PC-9 (cell line): ENCODE measurements at places on chromosomes 11 and 22. TPM values are rescaled to one million over a fixed set of nuclear protein-coding genes. Genes with fewer than 3 reads are reported as not detected.

Gene DDTL
- not detected in 2 replicates for total RNA-seq

Gene BTG4
- not detected in 2 replicates for total RNA-seq

Gene MLC1
- not detected in 2 replicates for total RNA-seq

Gene SLC25A45
- 9.5 and 9.8 TPM in 2 replicates for total RNA-seq

Gene OR52H1
- total RNA-seq: not detected in 2 replicates

Gene PACS1
- total RNA-seq: 100 and 102 TPM in 2 replicates

Gene C1QTNF6
- 72.2 and 85.9 TPM in 2 replicates for total RNA-seq

Gene ARHGEF17
- total RNA-seq: 56.9 and 62.1 TPM in 2 replicates

Gene OR56A1
- not detected in 2 replicates for total RNA-seq

Gene TBX10
- not detected in 2 replicates for total RNA-seq

Gene LZTR1
- total RNA-seq: 23.2 and 23.4 TPM in 2 replicates

Gene OR52E4
- total RNA-seq: not detected in 2 replicates

Gene ALKBH8
- total RNA-seq: 4.2 and 4.4 TPM in 2 replicates

Gene RAB3IL1
- total RNA-seq: 4.4 and 10.4 TPM in 2 replicates

Gene CCDC34
- total RNA-seq: 21.0 and 33.6 TPM in 2 replicates

Gene GAL
- total RNA-seq: 3.9 and 12.8 TPM in 2 replicates

Gene DNAJB7
- not detected in 2 replicates for total RNA-seq
